ENCODE measurements at places on chromosomes 12 and 14. TPM values are rescaled to one million over a fixed set of nuclear protein-coding genes. Genes with fewer than 3 reads are reported as not detected.

LYZ gene
- total RNA-seq = 171 TPM

IFNG-AS1 gene
- total RNA-seq = 0.68 TPM

ELK3 gene
- 15.9 TPM for total RNA-seq

OTUB2 gene
- 3.9 TPM for total RNA-seq

CFAP54 gene
- 1.7 TPM for total RNA-seq

CLEC9A gene
- total RNA-seq = not detected

TAS2R46 gene
- 2.4 TPM for total RNA-seq

CLEC4D gene
- total RNA-seq = 1.3 TPM

ASPG gene
- 1.5 TPM for total RNA-seq

LIN7A gene
- total RNA-seq = 11.1 TPM

KRT8 gene
- total RNA-seq = 5.9 TPM

NUAK1 gene
- 13.8 TPM for total RNA-seq

SRRM4 gene
- total RNA-seq = not detected

MGP gene
- 366 TPM for total RNA-seq

Data from subcutaneous adipose tissue (tissue), 4 donors.